ENCODE measurements at places on chromosomes 7 and 10.

GRCh38 chr7:50396856-50397255 lies 53.3 kb downstream of the FIGNL1 start:
- DNase-seq, result no peak

DNA sequence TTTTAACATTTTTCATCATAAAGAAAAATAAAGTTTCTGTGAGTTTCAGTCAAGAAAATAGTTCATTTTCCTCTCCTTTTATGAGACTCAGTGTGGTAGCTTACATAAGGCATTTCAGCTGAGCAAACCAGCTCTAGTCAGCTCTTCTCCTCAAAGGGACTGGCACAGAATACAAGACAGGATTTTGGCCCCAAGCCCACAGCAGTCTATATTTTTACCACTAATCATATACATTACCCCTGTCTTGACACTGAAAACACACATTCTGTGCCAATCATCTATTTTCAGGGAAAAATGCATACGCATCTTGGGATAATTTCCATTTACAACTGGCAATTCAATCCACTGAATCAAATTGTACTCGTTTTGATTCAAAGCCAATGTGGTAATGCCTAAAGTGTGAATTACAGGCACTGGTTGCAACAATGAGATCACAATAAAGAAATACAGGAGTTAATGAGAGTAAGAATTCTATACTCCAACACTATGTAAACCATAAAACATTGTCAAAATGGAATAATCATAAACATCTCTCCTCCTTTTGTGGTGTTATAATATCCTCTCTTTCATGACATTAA lies 186.4 kb downstream of the CACNA2D1 start:
- DNase-seq, result no peak

- DNase-seq, result peak; percentile 33
These were observed 150.4 kb upstream of the NEBL start for GRCh38 chr10:21047511-21047910.

DNA sequence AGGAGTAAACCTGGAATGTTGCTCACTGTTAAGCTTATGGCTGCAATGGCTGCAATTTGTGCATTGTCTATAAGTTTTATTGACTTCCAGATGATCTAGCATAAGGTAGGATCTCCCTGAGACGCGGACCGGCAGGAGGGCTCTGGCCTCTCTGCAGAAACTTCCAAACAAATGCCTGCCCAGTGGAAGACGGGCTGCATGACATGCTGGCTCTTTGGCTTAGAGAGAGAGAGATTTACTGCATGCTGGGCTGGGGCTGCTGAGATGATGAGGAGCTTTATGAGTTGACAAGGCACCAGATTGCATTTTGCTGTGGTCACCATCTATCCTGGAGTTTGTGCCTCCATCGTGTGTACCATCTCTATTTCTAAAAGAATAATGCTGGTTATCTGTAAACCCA lies 193.2 kb downstream of the GALNT17 start:
- DNase-seq, result no peak

- no peak for DNase-seq
These were observed 178.7 kb upstream of the VIPR2 start for GRCh38 chr7:159323359-159323758.

- DNase-seq, result peak; percentile 66
These were observed 189.8 kb downstream of the HECW1 start for GRCh38 chr7:43302211-43302711.

- peak; percentile 24 for DNase-seq
These were observed 114.2 kb upstream of the HABP2 start for GRCh38 chr10:113438652-113439051.

- DNase-seq, result peak; percentile 61
These were observed 772 bp downstream of the SGMS1 start for GRCh38 chr10:50622706-50623662.

DNA sequence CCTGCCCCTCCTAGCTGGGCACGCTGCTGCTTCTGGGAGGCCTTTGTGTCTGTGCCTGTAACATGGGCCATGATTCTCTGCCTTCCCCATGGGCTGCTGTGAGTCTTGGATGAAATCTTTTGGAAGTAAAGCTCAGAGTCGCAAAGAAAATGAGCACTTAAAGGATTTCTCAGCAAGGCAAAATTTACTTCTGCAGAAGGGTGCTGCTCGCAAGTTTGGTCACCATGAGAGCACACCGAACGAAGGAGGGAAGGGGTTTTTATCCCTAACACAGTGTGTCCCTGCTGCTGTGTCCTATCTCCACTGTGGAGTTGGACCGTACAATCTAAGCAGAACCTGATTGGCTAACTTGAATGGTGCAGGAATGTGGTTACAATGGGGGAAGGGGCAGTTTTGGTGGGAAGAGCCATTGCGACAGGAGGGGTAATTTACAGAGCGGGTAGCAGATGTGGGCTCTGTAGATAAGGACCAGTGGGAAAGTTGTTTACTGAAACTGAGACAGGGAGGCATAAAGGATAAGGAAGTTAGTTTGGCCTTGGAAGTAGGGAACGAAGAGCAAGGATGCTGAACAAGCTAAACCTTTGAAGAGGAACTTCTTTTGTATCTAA lies 57.5 kb downstream of the FANK1 start:
- no peak for DNase-seq

DNA sequence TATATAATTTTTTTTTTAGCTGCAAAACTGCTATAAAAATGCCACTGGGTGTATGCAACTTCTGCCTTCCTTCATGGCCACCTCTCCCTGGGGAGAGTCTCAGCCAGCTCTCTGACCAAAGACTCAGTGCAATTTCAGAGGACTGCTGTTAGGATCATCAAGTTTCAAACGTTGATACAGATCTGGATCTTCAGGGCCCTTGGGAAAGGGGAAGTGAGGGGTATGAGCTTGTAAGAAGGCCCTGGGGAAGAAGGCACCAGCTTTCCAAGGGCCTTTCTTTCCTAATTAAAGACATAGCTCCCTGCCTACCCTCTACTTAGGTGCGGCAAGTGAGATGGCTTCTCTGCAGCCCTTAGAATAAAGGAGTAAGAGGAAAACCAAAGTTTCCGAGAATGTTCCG lies 130.4 kb downstream of the CUL2 start:
- DNase-seq, result no peak

GRCh38 chr7:44654255-44654796 lies 47.9 kb downstream of the OGDH start:
- no peak for DNase-seq

DNA sequence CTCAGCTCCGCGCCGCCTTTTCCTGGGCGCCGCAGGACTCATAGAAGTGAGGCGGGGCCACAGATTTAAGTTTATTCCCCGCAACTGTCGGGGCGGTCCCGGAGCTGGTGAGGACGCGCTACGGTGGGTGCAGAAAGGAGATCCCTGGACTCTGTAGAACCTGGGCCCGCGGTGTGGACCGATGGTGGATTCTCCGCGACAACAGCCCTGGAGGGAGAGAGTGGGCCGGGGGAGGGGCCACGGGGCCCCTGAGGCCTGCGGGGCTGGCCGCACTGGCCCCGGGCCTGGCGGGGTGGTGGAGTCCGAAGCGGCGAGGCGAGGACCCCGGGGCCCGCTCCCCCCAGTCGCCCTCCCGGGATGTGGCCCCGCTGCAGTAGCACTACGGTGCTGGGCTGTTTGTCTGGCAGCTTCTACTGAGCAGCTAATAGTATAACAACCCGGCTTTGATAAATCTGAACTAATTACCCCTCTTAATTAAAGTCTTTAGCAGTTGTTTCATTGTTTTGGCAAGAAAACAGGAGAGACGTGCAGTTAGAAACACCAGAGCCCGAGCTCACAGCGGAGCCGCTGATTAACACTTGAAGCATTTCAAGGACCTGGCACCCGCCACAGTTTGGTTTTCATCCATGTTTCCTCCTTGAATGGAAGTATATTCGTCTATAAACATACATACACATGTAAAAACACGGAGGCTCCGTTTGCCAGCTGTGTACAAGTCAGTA lies 4.2 kb downstream of the FEZF1 start:
- DNase-seq, result no peak

DNA sequence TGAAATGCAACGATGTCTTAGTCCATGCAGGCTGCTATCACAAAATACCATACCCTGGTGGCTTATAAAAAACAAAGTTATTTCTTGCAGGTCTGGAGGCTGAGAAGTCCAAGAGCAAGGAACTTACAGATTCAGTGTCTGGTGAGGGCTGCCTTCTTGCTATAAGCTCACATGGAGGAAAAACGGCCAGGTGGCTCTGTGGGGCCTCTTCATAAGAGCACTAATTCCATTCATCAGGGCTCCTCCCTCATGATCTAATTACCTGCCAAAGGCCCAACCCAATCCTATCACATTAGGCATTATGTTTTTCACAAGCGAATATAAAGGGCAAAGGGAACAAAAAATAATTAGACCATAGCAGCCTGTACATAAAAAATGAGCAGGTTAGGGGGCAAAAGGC lies 35.4 kb downstream of the PAPSS2 start:
- no peak for DNase-seq

GRCh38 chr10:6195846-6196245 lies 6.9 kb upstream of the PFKFB3 start:
- no peak for DNase-seq

- DNase-seq, result no peak
These were observed 1.9 kb upstream of the ITPRIP start for GRCh38 chr10:104340111-104340526.

GRCh38 chr7:46175221-46175620 lies 254.1 kb upstream of the IGFBP3 start:
- DNase-seq, result no peak

- DNase-seq, result peak; percentile 6
These were observed 67.5 kb downstream of the CHST15 start for GRCh38 chr10:124025660-124026588.

DNA sequence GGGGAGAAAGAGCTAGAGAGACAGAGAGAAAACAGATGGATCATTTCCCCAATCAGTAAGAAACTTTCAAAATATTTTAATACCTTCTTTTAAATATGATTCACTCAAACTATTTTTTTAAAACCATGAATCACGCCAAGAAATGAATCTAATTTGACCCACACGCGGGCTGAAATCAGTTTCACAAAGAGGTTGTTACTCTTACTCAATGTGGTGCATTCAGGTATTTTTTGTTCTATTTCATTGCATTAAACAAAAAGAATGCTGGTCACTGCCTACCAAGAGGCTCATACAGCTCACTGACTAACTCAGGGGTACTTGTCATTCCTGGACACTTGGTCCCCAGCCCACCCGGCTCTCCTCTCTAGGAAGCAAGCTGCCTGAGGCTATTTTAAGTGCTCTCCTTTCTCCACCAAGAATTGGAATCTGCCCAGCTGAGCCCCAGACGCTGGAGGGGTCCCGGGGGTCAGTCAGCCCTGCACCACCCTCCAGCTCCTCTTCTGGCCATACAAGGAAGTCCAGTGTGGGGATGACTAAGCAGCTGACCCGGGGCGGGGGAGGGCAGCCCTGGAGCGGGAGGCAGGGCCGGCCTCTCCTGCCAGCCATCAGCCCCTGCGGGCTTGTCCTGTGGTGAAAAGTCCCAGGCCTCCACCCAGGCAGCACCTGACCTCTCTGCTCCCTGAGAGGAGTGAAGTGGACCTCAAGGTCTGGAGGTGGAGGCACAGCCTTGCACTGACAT lies 21.7 kb upstream of the PFKP start:
- peak; percentile 83 for DNase-seq

DNA sequence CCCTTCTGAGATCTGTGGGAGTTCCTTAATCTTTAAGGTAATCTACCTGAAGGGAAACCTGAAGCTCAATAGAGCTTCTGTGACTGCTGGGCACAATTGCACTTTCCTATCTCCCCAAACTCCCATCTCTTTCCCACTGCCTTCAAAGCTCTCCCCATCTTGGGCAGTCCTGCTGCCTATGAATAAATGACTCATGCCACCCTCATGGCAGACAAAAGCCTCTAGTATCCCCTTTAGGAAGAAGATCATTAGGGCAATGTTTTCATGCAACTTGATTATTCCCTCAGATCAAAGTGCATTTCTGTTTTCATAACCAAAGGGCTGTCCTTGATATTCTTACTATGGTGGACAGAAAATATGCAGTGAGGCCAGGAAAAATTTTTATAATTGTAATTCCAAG lies 704.9 kb upstream of the LRRN3 start:
- DNase-seq, result no peak

DNA sequence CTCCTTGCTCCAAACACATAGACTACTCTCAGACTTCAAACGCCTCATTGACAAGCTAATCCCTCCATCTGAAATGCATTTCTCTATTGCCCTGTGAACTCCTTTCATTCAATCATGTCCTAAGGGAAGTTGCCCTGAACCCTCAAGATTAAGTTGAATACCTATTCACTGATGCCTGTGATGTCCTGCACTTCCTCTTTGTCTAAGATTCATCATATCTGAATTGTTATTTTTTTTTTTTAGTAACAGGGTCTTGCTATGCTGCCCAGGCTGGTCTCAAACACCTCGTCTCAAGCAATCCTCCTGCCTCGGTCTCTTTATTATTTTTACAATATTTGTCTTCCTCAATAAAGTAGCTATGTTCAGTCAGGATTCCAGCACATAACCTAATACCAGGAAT lies 3.2 kb downstream of the PSMA2 start:
- DNase-seq, result no peak

- DNase-seq, result peak; percentile 34
These were observed 41.6 kb downstream of the BMPR1A start for GRCh38 chr10:86798025-86798424.

DNA sequence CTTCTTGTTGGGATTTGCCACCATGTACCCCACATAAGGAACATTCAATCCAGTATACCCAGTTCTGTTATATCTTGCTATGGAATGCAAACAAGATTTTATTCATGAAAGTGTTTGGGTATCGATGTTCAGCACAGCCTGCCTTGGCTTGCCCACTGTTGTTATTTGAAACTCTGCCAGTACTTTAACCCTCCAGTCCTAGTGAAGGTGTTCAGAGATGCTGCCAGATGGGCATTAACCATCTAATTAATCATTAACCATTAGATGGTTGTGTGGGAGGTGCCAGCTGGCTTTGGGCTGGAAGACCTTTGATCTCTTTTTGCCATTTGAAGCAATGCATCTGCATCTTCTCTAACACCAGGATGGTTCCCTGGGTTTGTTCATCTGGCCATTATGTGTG lies 363.0 kb downstream of the SH2D4B start:
- DNase-seq, result no peak

DNA sequence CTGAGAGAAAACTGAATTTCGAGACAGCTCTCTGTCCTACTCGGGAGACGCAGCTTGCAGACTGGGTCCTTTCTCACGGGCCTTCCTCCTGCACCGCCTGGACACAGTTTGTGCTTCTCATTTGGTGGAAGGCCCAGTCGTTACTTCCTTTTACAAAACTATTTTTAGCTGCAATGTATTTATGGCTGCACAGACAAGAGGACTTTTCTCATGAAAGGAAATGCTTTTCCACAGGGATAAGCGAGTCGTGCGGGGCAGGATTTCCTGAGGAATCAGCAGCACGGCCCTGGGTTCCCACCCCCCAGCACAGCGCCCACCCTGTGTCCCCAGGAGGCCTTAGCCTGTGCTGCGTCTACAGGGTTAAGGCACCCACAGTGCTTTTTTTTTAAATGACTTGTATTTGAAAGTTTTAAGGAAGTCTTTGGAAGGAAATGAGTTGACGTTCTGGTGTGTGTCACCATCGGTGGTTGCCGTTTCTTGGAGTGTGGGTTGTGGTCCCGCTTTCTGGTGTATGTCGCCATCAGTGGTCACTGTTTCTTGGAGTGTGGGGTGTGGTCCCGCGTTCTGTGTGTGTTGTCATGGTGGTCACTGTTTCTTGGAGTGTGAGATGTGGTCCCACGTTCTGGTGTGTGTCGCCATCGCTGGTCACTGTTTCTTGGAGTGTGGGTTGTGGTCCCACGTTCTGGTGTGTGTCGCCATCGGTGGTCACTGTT lies 50.9 kb downstream of the INPP5A start:
- DNase-seq, result peak; percentile 23

GRCh38 chr10:103575416-103576075 lies 82.0 kb downstream of the NEURL1 start:
- no peak for DNase-seq

GRCh38 chr10:62038609-62039190 lies 137.2 kb downstream of the ARID5B start:
- peak; percentile 82 for DNase-seq
